Activated CD8-positive, alpha-beta T cell treated with anti-CD3 and anti-CD28 coated beads, Interleukin-2, amount 10 ng/mL, durations not matched to agents 7 days and 5 days (primary cell): ENCODE measurements at places on chromosomes 5 and 9. TPM values are rescaled to one million over a fixed set of nuclear protein-coding genes. Genes with fewer than 3 reads are reported as not detected.

DNA sequence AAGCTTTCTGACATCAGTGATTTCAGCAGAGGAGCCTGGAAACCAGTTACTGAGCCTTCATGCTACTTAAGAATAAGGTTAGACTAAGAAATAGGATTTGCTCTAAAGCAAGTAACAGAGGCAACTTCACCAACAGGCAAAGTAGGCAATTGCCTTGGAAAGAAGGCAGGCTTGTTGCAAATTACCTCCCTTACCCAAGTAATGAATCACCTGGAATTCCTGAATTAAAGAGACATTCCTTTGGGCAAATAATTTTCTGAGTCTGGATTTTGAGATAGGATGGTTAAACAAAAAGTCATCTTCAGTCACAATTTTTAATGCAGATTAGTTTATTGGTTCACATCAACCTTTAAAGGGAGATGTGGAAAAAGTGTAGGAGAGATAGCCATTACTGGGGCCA is 92.8 kb downstream of the ITGA1 start:
- no peak overlapping the region for H3K4me3 ChIP-seq
- H3K27me3 ChIP-seq: no peaks in the 10 kb centered on the region
- no peak for DNase-seq

DNA sequence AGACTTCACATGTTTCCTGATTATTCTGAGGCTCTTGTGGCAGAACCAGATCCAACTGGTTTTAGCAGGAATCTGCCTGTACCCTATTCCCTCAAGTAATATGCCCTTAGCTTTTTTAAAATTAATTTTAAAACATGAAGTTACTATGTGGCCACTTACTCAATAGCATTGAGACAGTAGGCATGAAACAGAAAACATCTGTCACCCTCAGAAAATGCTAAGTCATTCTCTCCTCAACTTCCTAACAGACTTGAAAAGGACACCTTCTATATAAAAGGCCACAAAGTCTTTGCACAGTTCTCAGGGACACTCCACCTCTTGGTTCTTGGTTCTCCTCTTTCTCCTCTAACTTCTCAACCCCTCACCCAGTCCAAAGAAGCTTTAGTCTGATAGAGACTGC is 277.8 kb downstream of the RAB3C start:
- H3K4me3 ChIP-seq: no peak overlapping the region
- H3K27ac ChIP-seq: no peak overlapping the region
- H3K4me1 ChIP-seq: no peaks in the 10 kb centered on the region

The GPX3 gene
- total RNA-seq: not detected

The NPR3 gene
- total RNA-seq: not detected

- no peak for DNase-seq
- H3K27me3 ChIP-seq: no peaks in the 10 kb centered on the region
- H3K4me1 ChIP-seq: no peaks in the 10 kb centered on the region
- no peaks in the 10 kb centered on the region for H3K36me3 ChIP-seq
Observed at GRCh38 chr5:125483609-125484008, 737.2 kb upstream of the ZNF608 start.

- peaks cover 3% of the 10 kb centered on the region for H3K27me3 ChIP-seq
- no peaks in the 10 kb centered on the region for H3K36me3 ChIP-seq
- no peak for DNase-seq
- H3K4me3 ChIP-seq: no peak overlapping the region
Observed at GRCh38 chr9:86794391-86795046, 152.8 kb downstream of the GAS1 start.

GRCh38 chr9:129172816-129173215 is 5.2 kb downstream of the IER5L start:
- H3K27me3 ChIP-seq: peaks cover 17% of the 10 kb centered on the region
- DNase-seq: no peak
- H3K4me1 ChIP-seq: peaks cover 33% of the 10 kb centered on the region
- no peaks in the 10 kb centered on the region for H3K36me3 ChIP-seq
- no peak overlapping the region for H3K4me3 ChIP-seq
- no peak overlapping the region for H3K27ac ChIP-seq

DNA sequence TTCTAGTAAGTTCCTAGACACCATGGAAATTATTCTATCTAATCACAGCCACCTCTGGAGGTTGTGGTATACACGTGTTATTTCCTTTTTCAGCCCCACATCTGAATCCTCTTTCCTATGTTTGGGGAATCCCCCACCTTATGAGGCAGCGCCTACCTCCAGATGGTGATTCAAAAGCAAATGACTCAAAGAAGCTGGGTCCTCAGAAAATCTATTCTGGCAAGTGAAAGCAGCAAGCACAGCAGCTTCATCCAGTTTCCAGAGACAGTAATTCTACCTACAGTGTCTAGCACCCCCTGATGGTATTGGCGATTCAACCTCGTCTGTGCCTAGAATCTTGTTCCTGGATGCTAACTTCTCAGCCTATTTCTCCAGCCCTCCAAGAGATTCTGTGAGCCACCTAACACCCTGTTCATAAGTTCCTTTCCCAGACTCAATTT is 43.0 kb downstream of the STRBP start:
- no peak overlapping the region for H3K4me3 ChIP-seq
- H3K4me1 ChIP-seq: peaks cover 13% of the 10 kb centered on the region
- H3K36me3 ChIP-seq: no peaks in the 10 kb centered on the region
- H3K27me3 ChIP-seq: no peaks in the 10 kb centered on the region

GRCh38 chr5:135032695-135032998 is 1.4 kb downstream of the PITX1 start:
- peak overlapping the region; percentile 50 for H3K4me3 ChIP-seq
- no peak overlapping the region for H3K27ac ChIP-seq
- no peak for DNase-seq
- H3K36me3 ChIP-seq: peaks cover 12% of the 10 kb centered on the region
- H3K4me1 ChIP-seq: peaks cover 35% of the 10 kb centered on the region
- peaks cover 76% of the 10 kb centered on the region for H3K27me3 ChIP-seq

DNA sequence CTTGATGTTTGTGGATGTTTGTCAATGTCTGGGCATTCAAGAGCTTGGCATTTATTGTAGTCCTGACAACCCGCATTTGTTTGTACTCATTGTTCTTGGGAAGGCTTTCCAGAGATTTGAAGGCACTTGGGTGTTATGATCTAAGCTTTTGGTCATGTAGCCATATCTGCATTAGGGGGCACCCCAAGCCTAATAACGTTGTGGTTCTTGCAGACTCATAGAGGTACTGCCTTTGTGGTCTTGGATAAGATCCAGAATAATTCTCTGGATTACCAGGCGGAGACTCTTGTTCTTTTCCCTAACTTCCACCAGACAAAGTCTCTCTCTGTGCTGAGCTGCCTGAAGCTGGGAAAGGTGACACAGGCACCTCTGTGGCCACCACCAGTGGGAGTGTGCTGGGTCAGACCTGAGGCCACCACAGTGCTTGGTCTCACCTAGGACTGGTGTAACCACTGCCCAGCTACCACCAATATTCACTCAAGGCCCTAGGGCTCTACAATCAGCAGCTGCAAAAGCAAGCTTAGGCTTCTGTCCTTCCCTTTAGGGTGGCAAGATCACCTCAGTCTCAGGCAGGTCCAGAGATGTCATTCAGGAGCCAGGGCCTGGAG is 144.4 kb upstream of the TAS2R1 start:
- no peaks in the 10 kb centered on the region for H3K27me3 ChIP-seq
- H3K36me3 ChIP-seq: no peaks in the 10 kb centered on the region
- H3K27ac ChIP-seq: no peak overlapping the region
- no peaks in the 10 kb centered on the region for H3K4me1 ChIP-seq
- no peak overlapping the region for H3K4me3 ChIP-seq

- no peaks in the 10 kb centered on the region for H3K27me3 ChIP-seq
- DNase-seq: no peak
- no peak overlapping the region for H3K4me3 ChIP-seq
- H3K4me1 ChIP-seq: no peaks in the 10 kb centered on the region
- H3K36me3 ChIP-seq: no peaks in the 10 kb centered on the region
Observed at GRCh38 chr5:11973469-11973868, 69.2 kb upstream of the CTNND2 start.

DNA sequence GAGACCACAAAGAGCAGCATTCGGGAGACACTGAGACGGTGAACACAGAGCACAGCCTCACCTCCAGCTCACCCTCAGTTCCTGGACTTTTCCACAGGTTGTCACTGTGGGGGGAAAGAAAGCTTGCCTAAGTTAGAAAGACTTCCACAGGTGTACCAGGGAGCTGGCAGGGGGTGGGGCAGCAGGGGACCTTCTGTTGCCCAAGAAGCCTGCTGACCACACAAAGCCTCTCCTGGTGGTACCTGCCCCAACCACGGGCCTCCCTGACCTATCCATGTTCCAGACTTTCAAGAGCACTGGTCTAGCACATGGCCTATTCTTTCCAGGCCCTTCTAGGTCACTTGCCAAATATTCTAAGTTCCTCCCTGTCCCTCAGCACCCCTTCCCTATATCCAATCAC is 550.8 kb downstream of the BNC2 start:
- no peaks in the 10 kb centered on the region for H3K36me3 ChIP-seq
- peaks cover 3% of the 10 kb centered on the region for H3K4me1 ChIP-seq
- no peak overlapping the region for H3K4me3 ChIP-seq
- H3K27ac ChIP-seq: no peak overlapping the region

- H3K27ac ChIP-seq: no peak overlapping the region
- peaks cover 22% of the 10 kb centered on the region for H3K27me3 ChIP-seq
- no peak overlapping the region for H3K4me3 ChIP-seq
- no peak for DNase-seq
- H3K4me1 ChIP-seq: no peaks in the 10 kb centered on the region
- no peaks in the 10 kb centered on the region for H3K36me3 ChIP-seq
Observed at GRCh38 chr9:96171728-96172127, 130.2 kb downstream of the HSD17B3 start.

- H3K4me1 ChIP-seq: no peaks in the 10 kb centered on the region
- H3K36me3 ChIP-seq: peaks cover 2% of the 10 kb centered on the region
- DNase-seq: no peak
Observed at GRCh38 chr9:132597073-132597775, 14.8 kb downstream of the BARHL1 start.

- no peaks in the 10 kb centered on the region for H3K27me3 ChIP-seq
- H3K4me3 ChIP-seq: no peak overlapping the region
- no peaks in the 10 kb centered on the region for H3K4me1 ChIP-seq
- H3K36me3 ChIP-seq: peaks cover 21% of the 10 kb centered on the region
- no peak for DNase-seq
Observed at GRCh38 chr5:80796846-80797245, 142.1 kb upstream of the DHFR start.

- H3K27ac ChIP-seq: no peak overlapping the region
- DNase-seq: no peak
- H3K27me3 ChIP-seq: no peaks in the 10 kb centered on the region
- peaks cover 51% of the 10 kb centered on the region for H3K36me3 ChIP-seq
- peaks cover 25% of the 10 kb centered on the region for H3K4me1 ChIP-seq
Observed at GRCh38 chr5:126805063-126805462, 28.1 kb downstream of the LMNB1 start.

DNA sequence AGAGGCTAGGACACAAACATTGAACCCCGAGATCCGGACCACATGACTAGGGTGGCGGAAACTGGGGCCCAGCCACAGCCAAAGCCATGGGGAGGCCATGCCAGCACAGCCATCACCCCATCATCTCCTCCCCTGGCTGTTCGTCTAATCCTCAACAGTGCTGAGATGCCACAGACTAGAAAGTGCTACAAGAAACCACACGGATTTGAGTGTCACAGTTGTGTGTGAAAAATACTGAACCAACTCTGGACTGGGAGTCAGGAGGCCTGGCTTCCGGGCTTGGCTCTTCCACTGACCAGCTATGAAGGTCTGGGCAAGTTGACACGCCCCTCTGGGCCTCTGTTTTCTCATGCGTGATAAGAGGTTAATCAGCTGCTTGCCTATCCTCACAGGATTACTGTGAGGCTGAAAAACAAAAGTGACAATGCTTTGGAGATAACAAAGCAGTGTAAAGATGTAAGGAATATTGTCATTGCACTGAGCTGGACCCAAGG is 38.8 kb upstream of the SHB start:
- DNase-seq: no peak
- H3K27me3 ChIP-seq: peaks cover 17% of the 10 kb centered on the region
- no peaks in the 10 kb centered on the region for H3K4me1 ChIP-seq
- H3K36me3 ChIP-seq: no peaks in the 10 kb centered on the region

The ACTBL2 gene
- total RNA-seq: not detected

The TEK gene
- not detected for total RNA-seq

The STPG3 gene
- total RNA-seq: not detected
